Endothelial cell (in vitro differentiated cells): ENCODE measurements at places on chromosomes 16 and 17.

DNA sequence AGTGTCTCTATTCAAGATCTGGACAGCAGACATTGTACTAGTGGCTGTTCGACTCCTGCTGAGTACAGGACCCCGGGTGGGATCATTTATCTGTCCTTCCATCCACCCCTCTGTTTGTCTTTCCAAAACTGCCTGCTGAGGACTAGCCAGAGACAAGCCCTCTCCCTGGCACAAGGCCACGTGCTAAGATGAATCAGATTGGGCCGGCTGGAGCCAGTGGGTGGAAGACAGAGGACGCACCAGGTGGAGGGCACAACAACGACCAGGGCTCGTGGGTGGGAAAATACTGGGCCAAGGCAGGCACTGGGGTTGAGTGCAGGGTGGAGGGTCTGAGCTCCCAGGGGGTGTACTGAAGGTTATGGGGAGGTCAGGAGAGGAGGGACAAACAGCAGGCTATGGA lies 1.4 kb upstream of the CA7 start:
- no peak for DNase-seq

DNA sequence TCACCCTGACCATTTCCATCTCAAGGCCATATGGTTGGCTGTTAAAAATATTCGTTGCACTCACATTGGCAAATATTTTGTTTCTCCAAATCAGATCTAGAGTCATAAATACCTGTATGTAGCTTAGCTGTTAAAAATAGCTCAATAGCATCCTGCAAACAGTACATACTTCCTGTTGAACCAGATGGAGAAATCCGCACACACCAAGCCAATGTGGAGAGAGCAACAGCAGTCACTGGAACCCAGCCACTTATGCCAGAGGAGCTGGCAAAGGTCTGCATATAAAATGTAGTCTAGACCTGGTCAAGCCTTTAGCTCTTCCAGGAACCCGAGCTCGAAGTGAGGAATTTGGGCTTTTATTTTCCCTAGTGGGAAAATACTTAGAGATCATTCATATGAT lies 146.4 kb upstream of the KCNJ16 start:
- DNase-seq: no peak

GRCh38 chr17:45693792-45694191 lies 90.3 kb upstream of the CRHR1 start:
- no peak for DNase-seq

DNA sequence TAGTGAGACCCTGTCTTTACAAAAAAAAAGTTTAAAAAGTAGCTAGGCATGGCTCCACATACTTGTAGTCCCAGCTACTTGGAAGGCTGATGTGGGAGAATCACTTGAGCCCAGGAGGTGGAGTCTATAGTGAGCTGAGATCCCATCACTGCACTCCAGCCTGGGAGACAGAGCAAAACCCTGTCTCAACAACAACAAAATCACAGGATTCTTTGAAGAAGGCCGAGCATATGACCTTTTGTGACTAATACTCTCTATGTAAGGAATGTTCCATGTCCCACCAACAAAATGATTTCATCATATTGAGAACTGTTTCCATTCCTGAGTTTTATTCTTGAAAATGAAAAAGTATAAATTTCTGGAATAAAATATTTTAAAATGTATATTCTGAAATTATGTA lies 58.9 kb upstream of the EFCAB3 start:
- no peak for DNase-seq

DNA sequence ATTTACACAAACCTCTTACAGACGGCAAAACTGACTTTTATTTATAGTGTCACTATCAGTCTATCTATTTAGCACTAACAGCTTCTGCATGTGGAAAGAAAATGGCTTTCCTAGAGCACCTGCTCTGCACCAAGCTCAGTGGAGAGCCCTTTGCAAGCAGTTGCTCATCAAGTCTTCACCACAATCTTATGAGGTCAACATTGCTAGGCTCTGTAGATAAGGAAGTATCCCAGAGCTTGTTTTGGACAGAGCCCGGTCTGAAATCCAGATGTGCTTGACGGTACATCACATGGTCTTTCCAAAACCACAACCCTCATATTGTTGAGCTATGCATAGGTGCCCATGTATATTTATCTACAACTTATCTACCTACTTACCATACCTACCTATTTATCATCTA lies 572.7 kb upstream of the CDH5 start:
- DNase-seq: no peak

- no peak for DNase-seq
Measured at GRCh38 chr17:50358177-50358576, 12.3 kb downstream of the XYLT2 start.

DNA sequence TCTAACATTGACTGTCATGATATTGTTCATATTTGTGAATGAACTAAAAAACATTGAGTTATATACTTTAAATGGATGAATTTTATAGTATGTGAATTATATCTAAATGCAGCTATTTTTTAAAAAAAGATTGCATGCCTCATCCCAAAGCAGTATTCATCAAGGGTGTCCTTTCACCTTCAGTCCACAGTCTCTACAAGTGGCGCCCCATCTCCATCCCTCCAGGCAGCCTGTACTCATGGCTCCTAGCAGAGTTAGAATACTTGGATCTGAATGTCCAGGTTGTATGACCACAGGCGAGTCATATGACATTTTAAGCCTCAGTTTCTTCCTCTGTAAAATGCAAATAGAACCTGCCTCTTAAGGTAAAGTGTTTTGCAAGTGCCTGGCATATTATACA lies 69.8 kb downstream of the TMEM100 start:
- DNase-seq: no peak

DNA sequence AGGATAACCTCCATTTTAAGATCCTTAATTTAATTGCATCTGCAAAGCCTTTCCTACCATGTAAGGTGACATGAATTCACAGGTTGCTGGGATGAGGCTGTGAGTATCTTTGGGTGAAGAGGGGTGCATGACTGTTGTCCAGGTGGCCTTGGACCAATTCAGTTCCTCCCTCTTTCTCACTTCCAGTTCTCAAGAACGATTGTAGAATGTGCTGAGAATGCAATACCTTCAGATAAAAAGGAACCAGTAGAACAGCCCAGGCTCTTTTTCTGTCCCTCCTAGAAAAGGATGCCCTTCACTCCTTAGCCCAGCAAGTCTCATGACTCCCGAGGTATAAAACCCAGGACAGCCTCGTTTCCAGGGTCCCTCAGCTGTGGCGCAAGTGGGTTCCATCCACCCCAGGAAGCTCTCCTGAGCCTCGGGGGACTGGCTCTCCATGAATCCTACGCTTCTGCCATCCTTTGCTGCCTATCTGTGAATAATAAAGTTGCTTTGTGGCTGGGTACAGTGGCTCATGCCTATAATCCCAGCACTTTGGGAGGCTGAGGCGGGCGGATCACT lies 61.6 kb upstream of the FA2H start:
- DNase-seq: no peak

- no peak for DNase-seq
Measured at GRCh38 chr16:79816081-79816497, 215.6 kb upstream of the MAF start.

- no peak for DNase-seq
Measured at GRCh38 chr16:85335584-85336491, 223.6 kb upstream of the CIBAR2 start.

DNA sequence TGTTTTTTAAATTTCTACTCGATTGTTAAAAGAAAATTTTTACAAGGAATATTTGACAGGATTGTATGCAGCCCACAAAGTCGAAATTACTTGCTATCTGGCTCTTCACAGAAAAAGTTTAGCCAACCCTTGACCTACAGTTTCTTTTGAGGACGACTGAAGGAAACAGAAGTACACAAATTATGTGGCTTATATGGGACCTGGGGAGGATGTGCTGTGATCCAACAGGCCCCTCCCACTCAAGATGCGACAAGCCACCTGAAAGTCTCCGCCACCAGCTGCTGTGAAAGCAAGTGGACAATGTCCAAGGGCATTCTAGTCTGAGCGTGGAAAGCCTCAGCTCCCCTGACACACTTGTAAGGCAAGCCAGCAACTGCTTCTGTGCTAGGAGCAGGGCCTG lies 42.4 kb upstream of the SLC25A19 start:
- no peak for DNase-seq

DNA sequence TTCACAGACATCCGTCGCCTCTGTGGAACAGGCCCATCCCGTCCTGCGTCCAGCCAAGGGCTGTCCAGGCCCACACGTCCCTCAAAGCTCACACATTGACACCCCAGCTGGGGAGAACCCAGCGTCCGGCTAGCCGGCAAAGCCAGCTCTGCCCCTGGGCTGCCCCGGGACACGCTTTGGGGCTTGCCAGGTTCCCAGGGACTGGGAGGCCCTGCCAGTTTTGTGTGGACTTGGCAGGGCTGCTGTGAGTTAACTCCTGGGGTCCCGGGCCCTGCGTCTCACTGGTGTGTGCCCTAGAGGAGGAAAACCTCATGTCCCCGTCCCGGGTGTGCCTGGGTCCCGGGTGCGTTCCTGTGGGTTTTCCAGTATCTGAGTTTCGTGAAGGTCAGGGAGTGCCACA lies 6.3 kb downstream of the SOX8 start:
- DNase-seq: no peak

DNA sequence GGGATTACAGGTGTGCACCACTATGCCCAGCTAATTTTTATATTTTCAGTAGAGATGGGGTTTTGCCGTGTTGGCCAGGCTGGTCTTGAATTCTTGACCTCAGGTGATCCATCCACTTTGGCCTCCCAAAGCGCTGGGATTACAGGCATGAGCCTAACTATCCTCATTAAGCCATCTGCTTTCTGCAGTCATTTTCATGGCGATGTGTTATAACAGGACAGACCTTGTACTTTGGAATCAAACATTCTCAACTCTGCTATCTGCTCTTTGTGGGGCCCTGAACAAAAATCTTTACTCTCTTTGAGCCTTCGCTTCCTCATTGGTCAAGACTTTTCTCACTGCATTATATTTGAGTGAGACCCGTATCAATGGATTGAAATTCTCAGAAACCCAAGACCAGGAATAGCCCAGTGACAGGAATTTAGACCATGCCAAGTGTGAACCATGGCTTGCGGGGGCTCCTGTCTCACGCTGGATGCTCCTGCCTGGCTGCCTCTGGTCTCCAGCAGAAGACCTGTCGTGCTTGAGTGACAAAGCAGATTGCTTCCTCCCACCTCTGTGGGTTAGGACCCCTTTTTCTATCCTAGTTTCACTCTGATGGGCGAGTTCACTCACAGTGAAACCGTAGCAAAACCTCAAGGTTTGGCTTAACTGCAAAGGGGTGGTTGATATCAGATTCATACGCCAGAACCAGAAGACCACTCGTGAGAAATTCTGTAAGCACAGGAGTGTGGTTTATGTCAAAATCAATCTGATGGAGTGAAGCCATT lies 519.1 kb downstream of the MAF start:
- DNase-seq: no peak

DNA sequence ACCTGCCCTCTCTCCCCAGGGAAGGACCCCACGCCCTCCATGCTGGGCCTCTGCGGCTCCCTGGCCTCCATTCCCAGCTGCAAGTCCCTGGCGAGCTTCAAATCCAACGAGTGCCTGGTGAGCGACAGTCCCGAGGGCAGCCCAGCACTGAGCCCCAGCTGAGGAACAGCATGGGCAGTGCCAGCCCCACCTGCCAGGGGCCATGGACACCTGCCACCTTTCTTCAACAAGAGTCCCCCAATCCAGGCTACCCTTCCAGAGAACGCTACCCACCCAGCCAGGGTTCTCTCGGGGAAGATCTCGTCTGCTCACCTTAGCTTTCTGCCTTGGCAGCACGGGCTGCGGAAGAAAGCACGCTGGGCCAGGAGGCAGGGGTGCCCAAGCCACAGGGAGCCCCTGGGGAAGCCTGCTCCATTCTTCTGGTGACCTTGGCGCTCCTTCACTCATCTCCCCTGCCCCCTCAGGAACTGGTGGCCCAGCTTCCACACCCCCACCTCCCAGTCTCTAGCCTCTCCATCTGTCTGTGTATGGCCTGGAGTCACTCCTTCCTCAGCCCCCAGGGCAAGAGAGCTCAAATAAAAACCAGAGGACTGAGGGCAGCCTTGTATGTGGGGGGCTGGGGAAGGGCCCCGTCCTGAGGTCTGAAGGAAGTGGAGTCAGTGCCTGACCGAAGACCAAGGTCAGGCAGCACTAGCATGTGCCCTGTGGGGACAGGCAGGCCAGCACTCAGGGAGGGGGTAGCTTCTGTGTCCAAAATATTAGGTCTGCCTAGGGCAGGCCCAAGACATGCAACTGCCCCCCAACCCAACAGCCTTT lies 6.3 kb downstream of the SLC25A39 start:
- no peak for DNase-seq

DNA sequence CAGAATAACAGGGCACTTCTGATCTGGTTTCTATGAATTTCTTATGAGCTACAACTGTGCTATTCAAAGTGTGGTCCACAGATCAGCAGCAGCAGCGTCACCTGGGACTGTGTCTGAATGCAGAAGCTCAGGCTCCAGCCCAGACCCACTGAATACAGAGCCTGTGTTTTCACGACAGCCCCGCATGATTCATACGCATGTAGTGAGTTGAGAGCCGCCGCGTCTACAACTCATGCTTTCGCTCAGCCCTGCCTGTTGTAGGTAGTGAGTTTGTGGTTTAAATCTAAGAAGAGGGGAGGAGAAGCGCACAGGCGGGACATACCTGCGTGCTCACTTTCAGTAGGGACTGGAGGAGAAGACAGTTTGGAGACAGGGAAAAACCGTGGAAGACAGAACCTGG lies 28.5 kb upstream of the ELAC2 start:
- DNase-seq: no peak

DNA sequence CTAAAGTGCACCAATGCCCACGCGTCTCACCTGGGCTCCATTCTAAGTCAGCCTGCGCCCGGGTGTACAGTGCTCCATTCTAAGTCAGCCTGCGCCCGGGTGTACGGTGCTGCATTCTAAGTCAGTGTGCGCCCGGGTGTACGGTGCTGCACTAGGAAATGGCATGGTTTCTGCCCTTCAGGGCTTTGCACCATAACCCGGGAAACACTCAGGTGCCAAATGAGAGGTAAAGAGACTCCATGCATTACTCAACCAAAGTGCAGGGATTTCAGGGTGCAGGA lies 29.2 kb upstream of the FASN start:
- DNase-seq: no peak

DNA sequence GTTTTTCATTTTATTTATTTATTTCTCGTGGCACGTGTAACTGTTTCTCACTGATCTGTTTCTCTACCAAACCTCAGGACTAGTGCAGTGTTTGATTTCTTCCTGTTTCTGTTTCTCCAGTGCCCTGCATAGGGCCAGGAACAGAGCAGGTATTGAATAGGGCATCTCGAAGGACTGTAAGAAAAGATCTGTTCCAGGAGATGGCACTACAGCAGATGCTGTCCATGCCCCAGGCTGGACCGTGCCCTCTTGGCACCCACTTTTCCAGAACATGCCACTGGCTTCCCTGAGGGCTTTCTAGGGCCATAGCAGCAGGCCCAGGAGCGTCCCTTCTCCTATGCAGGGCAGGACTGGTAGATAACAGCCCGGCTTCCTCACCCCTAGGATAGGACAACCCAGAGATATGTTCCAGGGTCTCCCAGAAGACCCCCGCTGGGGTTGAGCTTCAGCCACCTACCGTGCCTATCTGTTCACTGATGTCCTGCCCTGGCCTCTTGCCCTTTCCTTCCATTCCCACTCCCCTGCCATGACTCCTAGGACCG lies 4.4 kb downstream of the SNX20 start:
- DNase-seq: no peak
